ENCODE measurements at places on chromosomes 3 and 15. TPM values are rescaled to one million over a fixed set of nuclear protein-coding genes. Genes with fewer than 3 reads are reported as not detected.

The PLSCR4 gene
- 22.5 TPM for polyA plus RNA-seq

The ZFYVE19 gene
- 28.4 TPM for polyA plus RNA-seq

The ANKRD34C gene
- 0.09 TPM for polyA plus RNA-seq

The CCNL1 gene
- polyA plus RNA-seq: 164 TPM

The NOX5 gene
- 0.53 TPM for polyA plus RNA-seq

The PTX3 gene
- 5.8 TPM for polyA plus RNA-seq

The CFAP100 gene
- 0.44 TPM for polyA plus RNA-seq

The IDH3A gene
- polyA plus RNA-seq: 51.3 TPM

The OSBPL10 gene
- 20.9 TPM for polyA plus RNA-seq

The SLC15A2 gene
- 9.5 TPM for polyA plus RNA-seq

The CHSY1 gene
- 44.3 TPM for polyA plus RNA-seq

The DUOX1 gene
- polyA plus RNA-seq: 2.4 TPM

The GOLGA8J gene
- 0.80 TPM for polyA plus RNA-seq

The ACP3 gene
- 62.6 TPM for polyA plus RNA-seq

The ITIH1 gene
- polyA plus RNA-seq: not detected

The SYNPR gene
- polyA plus RNA-seq: not detected

The CEP19 gene
- 6.5 TPM for polyA plus RNA-seq

The RSRC1 gene
- 27.9 TPM for polyA plus RNA-seq

The CLDN18 gene
- 1.4 TPM for polyA plus RNA-seq

The EXD1 gene
- not detected for polyA plus RNA-seq

The XIRP1 gene
- polyA plus RNA-seq: 0.13 TPM

The CPN2 gene
- 0.94 TPM for polyA plus RNA-seq

The P2RY14 gene
- polyA plus RNA-seq: 0.90 TPM

The TERC gene
- polyA plus RNA-seq: not detected
